ENCODE measurements at places on chromosomes 7 and 10.
A peak's percentile ranks its signal among the peaks of the same experiment; 100 is the strongest.

DNA sequence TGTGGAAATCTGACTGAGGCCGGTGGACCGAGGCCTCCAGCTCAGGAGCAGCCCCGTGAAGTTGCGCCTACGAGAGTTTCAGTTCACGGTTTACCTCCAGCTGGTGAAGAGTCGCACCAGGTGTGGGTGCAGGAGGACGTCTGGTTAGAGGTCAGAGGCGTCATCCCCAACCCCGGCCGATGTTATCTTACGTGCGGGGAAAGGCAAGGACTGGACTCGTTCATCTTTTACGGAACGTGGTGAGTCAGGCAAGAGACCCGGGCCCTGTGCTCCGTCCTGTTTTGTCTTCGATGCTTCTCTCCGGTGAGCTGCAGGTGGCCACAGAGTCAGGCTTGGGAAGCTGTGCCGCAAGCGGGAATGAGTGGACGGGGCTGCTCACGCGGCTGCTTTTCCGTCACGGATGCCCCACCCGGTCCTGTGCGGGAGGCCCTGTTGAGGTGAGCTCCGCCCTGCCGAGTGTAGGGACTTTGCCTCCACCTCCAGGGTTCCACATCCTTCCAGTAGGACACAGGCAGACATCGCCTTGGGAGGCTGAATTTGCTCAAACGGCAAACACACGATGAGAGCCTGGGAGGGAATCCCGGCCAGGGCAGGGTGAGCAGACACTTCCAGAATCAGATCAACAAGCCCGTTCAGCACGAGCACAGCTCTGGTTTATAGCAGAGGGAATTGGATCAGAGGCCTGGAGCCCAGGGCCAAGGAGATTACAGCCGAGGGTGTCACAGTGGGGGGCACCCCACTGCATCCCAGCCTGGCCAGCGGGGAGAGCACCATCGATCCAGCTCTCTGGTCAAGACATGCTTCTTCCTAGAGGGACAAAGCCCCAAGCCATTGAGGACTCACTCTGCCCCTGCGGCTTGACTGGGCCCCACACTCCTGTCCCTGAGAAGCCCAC lies 50.1 kb upstream of the INPP5A start:
- no peak for DNase-seq

DNA sequence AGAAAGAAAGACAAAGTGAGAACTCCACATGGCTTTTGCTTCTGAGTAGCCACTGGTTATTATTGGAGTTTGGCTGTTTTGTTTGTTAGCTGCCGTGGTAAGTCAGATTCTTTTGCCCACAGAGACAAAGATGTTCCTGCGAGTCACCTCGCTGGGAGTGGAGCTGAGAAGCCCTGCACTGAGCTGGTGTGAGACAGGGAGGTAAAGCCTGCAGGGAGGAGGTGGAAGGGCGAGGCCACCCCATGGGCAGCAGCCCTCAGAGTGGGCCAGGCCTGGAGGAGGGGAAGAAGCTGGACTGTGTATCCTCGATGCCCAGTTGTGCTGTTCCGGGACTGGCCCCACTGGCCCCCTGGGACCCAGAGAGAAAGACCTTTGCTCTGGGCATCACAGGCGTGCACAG lies 14.3 kb upstream of the NOM1 start:
- no peak for DNase-seq

DNA sequence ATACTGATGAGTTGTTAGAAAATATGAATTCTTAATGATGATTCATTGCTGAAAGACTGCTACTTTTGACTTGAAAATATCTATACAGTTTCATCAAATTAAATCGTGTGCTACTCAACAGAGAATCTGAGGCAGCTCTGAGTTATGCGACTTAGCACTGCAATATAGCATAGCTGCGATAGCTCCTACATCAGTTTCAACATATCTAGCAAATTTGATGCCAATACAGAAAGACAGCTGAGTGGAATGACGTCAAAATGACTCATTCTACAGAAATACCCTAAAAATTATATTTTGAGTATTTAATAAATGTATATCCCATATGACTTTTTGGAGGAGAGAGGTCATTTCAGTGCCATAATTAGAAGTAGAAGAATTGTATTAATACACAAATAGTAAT lies 1.1 kb upstream of the TARP start:
- no peak for DNase-seq

DNA sequence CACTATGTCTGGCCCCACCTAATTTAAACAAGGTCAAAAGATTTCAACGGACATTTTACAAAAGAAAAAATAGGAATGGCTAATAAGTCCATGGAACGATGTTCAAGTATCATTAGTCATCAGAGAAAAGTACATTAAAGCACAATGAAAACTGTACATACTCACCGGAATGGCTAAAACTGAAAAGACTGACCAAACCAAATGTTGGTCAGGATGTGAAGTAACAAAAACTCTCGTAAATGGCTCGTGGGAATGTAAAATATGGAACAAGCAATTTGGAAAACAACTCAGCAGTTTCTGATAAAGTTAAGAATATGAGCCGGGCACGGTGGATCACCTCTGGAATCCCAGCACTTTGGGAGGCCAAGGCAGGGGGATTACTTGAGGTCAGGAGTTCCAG lies 65.7 kb upstream of the PARD3 start:
- no peak for DNase-seq

- no peak for DNase-seq
These were observed 44.7 kb upstream of the ZMIZ2 start for GRCh38 chr7:44703921-44704320.

DNA sequence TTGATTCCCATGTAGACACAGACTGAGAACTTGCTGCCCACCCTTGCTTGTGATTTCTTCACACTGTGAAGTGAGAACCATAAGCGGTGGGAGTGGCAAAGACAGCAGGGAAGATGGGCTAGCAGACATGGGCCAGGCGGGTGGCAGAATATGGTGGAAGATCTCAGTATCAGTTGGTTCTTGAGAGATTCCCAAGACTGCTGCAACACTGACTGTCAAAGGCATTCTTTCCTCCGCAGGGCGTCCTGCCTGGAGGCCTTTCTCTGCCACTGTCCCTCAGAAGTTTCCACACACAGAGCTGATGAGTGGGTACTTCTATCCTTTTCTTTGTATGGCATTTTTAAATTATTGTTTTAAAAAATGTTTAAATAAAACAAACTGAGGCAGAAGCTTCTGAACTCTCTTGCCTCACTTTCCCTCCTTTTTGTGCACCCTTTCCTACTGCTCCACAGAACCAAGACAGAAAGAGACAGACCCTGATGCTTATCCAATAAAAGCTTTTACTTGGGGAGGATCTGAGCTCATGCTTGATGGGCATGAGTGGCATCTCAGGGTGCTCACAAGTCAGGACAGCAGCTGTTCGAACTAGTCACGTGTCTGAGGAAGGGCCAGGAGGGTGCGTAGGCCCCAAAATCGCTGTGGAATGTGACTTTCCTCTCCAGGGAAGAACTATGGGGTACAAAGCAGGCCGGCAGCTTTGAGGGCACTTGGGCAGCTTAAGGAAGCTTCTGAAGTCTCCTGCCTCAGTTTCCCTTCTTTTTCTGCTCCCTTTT lies 104.7 kb upstream of the PCGF5 start:
- DNase-seq = no peak

- DNase-seq = no peak
These were observed 49.9 kb downstream of the ZRANB1 start for GRCh38 chr10:124991835-124992234.

DNA sequence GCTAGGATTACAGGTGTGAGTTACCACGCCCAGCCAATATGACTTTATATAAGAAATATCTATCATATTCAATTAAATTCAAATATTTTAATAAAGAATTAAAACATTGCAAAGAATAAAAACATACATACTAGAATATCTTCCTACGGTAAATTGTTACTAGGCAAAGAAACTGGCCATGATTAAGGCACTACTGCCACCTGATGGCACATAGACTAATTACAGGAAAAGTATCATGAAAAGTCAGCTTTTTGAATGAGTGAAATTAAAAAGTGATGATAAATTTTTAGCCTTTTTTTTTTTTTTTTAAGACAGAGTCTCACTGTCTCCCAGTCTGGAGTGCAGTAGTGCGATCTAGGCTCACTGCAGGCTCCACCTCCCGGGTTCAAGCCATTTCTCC lies 30.9 kb downstream of the MRPS33 start:
- no peak for DNase-seq

DNA sequence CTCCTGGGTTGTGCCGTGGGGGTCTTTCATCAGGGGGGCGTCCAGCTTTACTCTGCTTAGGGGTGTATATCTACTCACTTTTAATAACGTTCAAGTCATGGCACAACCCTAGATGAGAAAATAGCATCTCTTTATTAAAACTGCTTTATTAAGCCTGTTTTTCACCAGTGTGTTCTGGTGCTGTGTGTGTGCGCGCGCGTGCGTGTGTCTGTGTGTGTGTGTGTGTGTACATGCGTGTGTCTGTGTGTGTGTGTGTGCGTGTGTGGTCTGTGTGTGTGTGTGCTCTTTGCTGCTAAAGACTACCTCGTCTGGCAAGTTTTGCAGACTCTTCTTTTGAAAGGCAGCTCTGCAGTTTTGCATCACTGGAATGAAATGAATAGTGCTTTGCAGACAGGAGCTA lies 390.9 kb upstream of the MKI67 start:
- no peak for DNase-seq

DNA sequence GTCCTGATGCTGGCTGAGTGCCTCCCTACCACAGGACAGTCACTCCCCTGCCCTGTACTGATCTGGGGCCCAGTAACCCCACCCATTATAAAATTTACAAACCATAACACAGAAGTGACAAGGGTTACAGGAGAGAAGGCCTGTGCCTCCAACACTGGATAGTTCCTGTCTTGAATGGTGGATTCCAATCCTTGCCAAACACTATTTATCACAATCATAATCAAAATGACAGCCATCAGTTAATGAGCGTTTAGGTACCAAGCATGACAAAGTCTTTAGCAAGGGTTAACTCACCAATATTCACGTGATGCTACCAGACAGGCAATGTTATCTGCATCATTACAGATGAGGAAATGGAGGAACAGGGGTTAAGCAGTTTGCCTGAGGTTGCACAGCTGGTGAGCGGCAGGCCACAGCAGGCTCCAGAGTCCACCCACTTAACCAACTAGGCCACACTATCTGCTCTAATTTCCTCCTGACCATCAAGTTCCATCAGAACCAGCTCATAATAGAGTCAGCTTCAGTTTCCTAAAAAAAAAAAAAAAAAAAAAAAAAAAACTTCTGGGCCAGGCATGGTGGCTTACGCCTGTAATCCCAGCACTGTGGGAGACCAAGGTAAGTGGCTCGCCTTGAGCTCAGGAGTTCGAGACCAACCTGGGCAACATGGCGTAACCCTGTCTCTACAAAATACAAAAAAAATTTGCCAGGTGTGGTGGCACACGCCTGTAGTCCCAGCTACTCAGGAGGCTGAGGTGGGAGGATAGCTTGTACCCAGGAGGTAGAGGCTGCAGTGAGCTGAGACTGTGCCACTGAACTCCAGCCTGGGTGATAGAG lies 14.2 kb downstream of the PDLIM1 start:
- no peak for DNase-seq

GRCh38 chr10:129741978-129742741 lies 221.9 kb downstream of the EBF3 start:
- no peak for DNase-seq

- DNase-seq = no peak
These were observed 57.4 kb upstream of the ACBD5 start for GRCh38 chr10:27297844-27298521.

- DNase-seq = no peak
These were observed 31.4 kb downstream of the CPXM2 start for GRCh38 chr10:123860209-123860608.

GRCh38 chr7:39971924-39972323 lies 21.9 kb downstream of the CDK13 start:
- no peak for DNase-seq

GRCh38 chr7:66699998-66700397 lies 40.5 kb upstream of the RABGEF1 start:
- DNase-seq = no peak

- no peak for DNase-seq
These were observed 2.8 kb upstream of the DENND2A start for GRCh38 chr7:140643416-140643815.

DNA sequence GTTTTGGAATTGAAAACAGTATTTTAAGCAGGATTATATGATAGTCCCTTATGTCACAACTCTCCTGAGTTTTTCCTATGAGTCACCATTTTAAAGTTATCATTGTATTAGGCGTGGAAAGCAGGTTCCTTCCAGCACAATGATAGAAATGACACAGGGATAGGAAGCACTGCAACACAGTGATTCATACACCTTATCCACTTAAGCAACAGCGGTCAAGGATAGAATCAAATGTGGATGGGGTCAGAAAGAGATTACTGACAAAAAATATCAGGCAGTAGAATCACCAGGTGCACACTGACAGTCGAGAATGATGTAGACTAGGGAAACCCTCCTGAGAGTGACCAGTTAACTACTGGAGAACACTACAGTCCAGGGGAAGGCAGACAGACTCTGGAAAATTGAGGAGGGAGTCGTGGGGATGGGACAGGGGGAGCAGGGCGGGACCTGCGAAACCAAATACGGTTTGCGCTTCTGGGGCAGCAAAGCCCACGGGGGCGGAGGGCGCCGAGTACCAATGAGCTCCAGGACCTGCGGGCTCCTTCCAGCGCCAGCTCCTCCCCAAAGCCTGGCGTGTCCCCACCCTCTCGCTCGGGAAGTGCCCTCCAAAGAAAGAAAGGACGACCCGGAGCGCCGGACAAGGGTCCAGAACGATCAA lies 479 bp downstream of the PNPLA8 start:
- peak; percentile 36 for DNase-seq

GRCh38 chr10:76665029-76665428 lies 972.6 kb downstream of the KCNMA1 start:
- no peak for DNase-seq

DNA sequence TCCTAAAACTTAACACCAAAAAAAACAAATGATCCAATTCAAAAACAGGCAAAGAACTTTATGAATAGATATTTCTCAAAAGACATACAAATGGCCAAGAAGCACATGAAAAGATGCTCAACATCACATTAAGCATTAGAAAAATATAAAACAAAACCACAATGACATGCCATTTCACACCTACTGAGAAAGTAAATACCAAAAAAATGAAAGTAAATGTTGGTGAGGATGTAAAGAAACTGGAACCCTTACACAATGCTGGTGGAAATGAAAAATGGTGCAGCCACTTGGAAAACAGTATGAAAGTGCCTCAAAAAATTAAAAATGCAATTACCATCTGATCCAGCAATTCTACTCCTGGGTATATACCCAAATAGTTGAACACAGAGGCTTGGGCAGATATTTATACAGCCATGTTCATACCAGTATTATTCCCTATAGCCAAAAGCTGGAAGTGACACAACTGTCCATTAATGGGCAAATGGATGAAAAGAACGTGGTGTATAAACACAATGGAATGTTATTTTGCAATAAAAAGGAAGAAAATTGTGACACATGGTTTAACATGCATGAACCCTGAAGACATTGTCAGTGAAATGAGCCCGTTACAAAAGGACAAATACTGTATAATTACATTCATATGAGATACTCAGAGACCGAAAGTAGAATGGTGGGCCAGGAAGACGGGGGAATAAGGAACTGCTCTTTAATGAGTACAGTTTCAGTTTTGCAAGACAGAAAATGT lies 89.0 kb downstream of the JMJD1C start:
- DNase-seq = no peak

GRCh38 chr10:76543655-76544054 lies 1094.0 kb downstream of the KCNMA1 start:
- no peak for DNase-seq
